ENCODE measurements at places on chromosomes 4 and X.

GRCh38 chrX:150099316-150099715, 161.0 kb upstream of the EOLA2 start:
- DNase-seq: no peak
- no peaks in the 10 kb centered on the region for H3K36me3 ChIP-seq
- no peak overlapping the region for H3K27ac ChIP-seq
- no peak overlapping the region for H3K4me3 ChIP-seq
- no peaks in the 10 kb centered on the region for H3K4me1 ChIP-seq
- H3K27me3 ChIP-seq: no peaks in the 10 kb centered on the region

GRCh38 chr4:20356565-20356964, 104.9 kb downstream of the SLIT2 start:
- H3K27ac ChIP-seq: no peak overlapping the region
- no peaks in the 10 kb centered on the region for H3K27me3 ChIP-seq
- no peak overlapping the region for H3K4me3 ChIP-seq

DNA sequence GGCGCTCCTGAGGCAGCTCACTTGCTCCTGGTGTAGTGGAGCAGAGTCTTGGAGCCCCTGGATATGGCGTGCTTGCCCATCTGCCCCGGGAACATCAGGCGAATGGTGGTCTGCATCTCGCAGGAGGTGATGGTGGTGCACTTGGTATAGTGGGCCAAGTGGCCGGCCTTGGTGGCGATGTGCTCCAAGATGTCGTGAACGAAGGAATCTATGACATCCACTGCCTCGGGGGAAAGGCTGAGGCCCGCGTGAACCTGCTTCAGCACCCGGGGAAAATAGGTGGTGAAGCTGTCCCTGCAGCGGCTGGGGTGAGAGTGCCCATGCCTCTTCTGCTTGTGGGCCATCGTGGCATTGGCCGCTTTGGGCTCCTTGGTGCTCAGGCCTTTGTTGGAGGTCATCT, 58.1 kb upstream of the TMSB15B start:
- no peak overlapping the region for H3K27ac ChIP-seq
- no peaks in the 10 kb centered on the region for H3K4me1 ChIP-seq
- DNase-seq: no peak
- no peaks in the 10 kb centered on the region for H3K36me3 ChIP-seq
- H3K27me3 ChIP-seq: no peaks in the 10 kb centered on the region
- no peak overlapping the region for H3K4me3 ChIP-seq

DNA sequence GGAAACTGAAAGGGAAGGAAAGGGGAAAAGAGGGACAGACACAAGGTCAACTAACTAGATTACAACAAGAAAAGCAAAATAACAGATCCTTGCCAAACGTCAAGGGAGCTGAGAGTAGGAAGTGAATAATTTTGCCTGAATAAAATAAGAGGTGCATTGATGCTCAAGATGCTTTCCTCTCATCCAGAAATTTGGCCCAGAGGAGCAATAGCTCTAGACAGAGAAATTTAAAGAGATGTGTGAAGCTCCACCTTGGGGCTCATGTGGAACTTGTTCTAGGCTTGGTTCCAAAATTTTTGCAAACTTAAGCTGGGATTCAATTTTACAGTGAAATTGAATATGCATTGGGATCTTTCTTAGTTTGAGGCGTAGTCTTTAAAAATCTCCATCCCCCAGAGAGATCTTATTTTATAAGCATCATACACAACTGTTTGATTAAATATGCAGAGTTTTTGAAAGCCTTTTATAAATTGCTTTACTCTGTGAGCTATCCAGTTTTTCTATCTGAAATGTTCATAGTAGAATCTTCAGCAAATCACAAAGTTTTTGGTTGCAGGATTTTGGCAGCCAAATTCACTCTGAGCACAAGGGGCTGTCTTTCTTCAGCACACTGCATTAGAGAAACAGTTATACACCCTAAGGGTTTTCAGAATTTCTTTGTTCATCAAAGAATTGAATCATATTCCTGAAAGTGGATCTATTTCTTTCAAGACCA, 1159.5 kb downstream of the ADGRL3 start:
- no peaks in the 10 kb centered on the region for H3K4me1 ChIP-seq
- no peaks in the 10 kb centered on the region for H3K27me3 ChIP-seq
- no peak overlapping the region for H3K27ac ChIP-seq
- DNase-seq: no peak

- H3K4me1 ChIP-seq: peaks cover 2% of the 10 kb centered on the region
- H3K27ac ChIP-seq: no peak overlapping the region
- H3K4me3 ChIP-seq: no peak overlapping the region
- DNase-seq: no peak
- H3K27me3 ChIP-seq: no peaks in the 10 kb centered on the region
Measured at GRCh38 chr4:2411786-2412510, 6.5 kb downstream of the ZFYVE28 start.

DNA sequence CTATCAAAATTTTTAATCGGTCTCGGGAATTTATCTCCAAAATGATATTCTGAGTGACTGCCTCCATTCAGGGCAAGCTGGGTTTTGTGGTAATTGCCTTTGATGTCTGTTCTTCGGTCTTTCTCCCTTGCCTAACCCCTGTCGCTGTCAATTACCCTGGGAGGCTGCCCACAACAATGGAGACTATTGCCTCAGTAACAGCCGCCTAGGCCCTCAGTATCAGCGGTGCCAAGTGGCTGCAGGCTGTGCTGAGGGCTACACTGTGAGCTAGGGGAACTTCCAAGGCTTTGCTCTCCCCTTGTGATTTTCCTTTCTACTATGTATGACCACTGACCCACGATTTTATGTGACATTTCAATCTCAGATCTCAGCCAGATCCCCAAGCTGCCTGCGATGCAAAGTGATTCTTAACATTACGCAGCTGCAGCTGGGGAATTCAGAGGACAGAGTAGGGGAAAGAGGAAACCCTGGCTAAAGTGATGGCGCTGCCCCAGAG, 36.3 kb upstream of the REST start:
- H3K27ac ChIP-seq: no peak overlapping the region
- no peaks in the 10 kb centered on the region for H3K4me1 ChIP-seq
- no peaks in the 10 kb centered on the region for H3K36me3 ChIP-seq
- no peak overlapping the region for H3K4me3 ChIP-seq

Data from prostate gland (tissue), 2 donors.